Bronchial epithelial cell (primary cell): ENCODE measurements at places on chromosomes 4 and X. TPM values are rescaled to one million over a fixed set of nuclear protein-coding genes. Genes with fewer than 3 reads are reported as not detected.

Gene SYP
- total RNA-seq: under 0.01 TPM in 2 replicates

GRCh38 chr4:172983631-172984030 lies 185.0 kb upstream of the GALNT7 start:
- DNase-seq: no peak

DNA sequence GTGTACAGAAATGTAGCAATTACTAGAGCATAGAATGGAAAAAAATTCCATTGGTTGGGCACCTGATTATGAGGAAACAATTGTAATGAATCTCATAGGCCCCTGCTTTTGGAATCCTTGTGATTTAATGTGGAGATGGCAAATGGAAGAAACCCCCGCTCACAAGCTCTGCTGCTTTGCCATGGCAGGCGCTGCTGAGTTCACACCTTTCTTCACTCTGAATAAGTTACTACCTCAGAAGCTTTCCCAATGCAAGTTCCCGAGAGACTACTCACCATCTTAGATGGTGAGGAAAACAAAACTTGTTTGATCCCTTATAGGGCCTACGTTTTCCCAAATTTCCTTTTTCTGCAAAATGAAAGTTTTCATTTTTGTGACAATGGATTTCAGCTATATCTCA lies 266.6 kb upstream of the TAPT1 start:
- DNase-seq: no peak

Gene CYTL1
- total RNA-seq: not detected in 2 replicates

DNA sequence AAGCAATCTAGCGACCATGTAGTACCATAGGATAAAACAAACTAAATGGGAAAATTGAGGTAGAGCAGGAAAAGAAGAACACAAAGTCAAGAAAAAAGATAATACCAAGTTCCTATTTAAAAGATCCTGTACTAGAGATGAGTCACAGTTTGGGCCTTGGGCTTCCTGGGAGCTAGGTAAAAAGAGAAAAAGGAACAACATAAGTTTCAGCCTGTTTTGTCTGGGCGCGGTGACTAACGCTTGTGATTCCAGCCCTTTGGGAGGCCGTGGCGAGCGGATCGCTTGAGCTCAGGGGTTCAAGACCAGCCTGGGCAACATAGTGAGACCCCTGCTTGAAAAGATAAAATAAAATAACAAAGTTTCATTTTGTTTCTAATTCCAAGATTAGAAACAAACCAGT lies 14.0 kb upstream of the TMEM156 start:
- peak; percentile 94 for DNase-seq

Gene SLITRK2
- not detected in 2 replicates for total RNA-seq
